ENCODE measurements at places on chromosomes 3 and 15.

DNA sequence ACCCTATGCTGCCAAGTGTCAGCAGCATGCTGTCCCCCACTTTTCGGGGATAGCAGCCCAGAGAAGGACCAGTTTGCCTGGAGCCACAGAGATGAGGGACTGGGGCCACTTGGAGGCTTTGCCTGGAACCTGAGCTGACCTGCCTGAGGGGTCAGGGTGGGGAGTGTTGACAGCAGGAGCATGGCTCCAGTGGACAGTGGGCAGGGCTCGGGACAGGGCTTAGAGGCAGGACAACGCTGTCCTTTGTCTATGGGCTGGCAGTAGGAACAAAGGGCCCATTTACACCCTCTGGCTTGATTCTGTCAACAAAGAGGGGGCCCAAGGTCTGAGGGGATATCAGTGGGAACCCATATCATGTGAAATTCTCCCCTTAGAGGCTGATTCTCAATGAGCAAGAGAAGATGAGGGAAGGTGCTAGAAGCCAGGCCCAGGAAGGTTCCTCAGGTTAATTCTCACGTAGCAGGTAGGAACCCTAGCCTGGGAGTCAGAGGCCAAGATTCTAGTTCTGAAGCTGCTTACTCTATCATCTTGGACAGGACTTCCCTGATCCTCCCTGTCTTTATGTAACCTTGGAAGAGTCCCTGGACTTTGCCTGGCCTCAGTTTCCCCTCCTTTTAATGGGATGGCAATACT, 29.7 kb upstream of the HHATL start:
- no peak for DNase-seq

GRCh38 chr3:186653984-186654383, 11.8 kb upstream of the HRG start:
- no peak for DNase-seq

DNA sequence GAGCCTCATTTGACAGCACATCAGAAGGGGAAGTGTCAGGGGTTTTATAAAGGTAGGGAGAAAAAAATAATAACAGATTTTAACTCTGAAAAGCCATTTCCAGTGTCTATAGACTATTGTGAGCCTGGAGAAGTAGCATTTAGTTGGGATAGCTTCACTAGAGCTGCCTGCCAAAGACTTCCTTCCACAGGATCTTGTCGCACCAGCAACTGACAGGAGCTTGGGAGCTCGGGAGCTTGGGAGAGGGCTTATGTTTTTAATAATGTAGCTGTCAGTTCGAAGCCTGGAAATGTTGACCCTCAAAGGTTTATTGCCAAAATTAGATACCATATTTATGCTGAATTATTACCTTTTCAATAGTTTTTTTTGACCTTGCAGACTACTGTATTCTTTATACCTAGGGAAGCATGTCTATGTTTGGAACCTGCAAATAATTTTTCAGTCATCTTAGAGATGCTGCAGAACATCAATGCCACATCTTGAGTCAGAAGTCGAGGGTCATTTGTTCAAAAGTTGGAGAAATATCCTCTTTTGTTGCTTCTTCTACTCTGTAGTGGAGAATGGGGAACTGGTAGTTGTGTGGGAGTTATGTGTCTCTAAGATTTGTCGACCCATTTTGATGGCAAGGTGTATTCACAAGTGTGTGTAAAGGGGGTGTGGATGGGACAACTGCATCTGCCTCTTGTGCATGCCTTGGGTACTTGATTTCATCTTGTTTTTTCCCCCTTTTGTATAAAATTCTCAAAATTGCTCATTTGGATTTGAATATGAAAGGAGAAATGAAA, 41.7 kb downstream of the ARPP21 start:
- DNase-seq = no peak

GRCh38 chr3:46659285-46659684, 34.2 kb downstream of the ALS2CL start:
- no peak for DNase-seq

GRCh38 chr3:122052968-122053367, 2.2 kb upstream of the CD86 start:
- no peak for DNase-seq

DNA sequence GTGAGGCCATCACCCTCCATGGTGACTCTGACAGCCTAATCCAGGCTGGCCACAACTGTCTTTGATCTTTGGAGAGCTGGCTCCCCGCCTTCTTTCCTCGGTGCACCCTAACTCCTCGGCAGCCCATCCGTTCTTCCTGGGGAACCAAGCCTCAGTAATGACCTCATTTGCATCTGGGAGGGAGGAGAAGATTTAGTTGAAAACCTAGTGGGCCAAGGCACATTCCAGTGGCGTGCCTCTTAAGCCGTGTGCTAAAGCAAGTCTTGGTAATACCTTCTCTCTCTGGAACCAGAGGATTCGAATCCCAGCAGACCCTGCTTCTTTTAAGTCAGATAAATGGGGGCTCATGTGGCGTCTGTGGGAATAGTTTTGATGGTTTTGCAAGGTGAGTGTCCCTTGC, 233.1 kb downstream of the EBLN2 start:
- no peak for DNase-seq

DNA sequence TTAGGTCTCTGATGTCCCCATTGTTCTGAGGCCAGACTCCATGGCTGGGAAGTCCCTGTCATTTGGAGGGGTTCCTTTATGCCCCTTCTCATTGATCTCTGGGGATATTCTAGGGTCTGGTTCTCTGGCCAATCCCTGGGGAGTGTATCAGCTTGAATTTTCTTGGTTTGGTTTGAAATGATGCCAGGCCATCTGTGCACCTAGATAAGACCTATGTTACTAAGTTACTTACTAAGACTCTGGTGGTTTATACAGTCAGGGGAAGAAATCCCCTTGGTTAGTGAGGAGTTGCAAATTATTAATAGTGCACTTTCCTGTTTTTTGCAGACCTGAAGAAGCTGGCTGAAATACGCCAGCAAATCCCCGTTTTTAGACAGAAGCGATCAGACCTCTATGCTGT, 20.3 kb downstream of the NIT2 start:
- DNase-seq = no peak

DNA sequence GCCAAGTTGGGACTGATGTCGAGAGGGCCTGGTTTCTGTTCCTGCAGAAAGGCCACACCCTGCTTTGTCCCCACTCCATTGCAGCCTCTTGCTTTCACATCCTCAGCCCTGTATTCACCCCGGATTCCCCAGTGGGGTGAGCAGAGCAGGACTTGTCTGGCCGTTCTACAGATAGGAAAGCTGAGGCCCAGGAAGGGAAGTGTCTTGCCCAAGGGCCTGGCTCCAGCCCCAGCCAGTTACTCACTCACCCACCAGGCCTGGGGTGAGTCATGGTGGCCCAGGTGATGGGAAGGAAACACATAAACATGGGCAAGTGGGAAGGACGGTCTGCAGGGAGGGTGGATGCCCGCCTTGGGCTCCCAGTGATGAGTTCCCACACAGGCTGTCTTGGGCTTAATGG, 6.1 kb upstream of the DUSP7 start:
- DNase-seq = no peak
